ENCODE measurements at places on chromosomes 3 and 15.

DNA sequence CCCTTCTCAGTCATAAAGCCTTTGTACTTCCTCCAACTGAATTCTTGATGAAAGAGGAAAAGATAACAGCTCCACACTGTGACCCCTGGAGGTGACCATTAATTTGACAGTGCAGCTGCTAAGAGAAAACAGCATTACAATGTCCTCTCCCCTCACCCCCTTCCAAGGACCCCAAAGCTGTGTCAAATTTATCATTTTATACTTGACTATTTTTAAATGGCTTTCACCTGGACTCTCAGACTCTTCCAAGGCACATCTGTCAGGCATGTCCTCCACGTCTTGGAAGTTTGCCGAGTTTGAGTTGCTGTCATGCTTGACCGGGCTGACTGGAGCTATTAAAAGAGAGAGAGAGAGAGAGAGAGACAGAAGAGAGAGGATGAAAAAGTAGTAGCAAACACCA, 236.5 kb downstream of the WDR72 start:
- no peak for DNase-seq

GRCh38 chr3:52420388-52420787, 24.5 kb downstream of the SEMA3G start:
- DNase-seq, result no peak

DNA sequence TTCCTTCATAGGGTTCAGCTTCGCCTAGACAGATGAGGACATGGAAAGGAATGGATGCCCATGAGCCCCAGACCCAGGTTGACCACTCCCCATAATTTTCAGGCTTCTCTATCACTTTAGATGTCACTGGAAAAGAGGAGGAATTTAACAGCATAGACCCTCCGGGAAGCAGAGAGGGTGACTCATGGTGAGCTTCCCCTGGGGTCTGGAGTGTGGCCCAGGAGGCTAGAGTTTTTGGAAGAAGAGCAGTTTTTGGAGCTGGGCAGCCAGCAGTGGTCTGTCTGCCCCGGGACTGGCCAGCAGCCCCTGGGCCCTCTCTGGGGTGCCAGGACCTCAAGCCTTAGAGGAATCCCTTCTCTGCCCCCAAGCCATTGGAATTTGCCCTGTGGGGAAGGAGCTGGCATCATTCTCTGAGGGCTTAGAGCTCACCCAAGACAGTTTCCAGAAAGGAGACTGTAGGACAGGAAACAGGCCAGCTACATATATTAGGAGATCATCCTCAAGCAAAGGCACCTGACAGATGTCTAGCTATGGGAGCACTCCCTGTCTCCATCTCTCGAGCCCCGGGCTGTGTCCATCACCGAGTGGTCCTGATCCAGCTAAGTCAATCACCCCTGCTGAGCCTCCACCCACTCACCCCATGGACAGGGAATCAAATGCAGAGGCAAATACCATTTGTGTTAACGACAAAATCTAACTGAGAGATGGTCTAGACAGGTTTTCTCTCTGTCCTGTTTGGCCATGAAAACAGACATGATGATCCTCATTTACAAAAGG, 67.3 kb downstream of the MEGF11 start:
- DNase-seq, result no peak

DNA sequence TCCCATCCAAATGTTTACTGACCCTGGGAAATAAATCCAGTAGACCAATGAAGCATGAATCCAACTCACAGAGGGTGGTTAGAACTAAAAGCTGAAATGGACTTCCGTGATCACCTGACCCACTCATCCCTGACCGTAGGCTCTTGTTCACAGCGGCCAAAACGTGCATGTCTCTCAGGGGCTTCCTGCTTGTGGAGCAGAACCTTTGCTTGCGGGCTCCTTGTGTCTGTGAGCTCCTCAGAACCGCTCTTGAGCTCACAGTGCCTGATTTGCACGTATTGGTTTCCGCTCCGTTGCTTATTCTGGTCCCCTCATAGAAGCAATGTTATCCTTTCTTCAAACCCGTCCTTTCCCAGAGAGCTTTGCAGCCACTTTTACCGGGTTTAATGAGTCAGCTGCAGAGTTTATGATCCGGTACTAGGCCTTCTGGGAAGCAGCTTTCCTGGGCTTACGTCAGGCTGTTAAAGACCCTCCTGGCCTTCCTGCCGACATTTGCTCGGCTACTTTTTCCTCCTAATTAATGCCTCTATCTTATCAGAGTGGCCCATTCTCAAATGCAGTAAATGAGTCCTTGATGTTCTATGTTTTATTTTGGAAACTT, 35.4 kb downstream of the LIPC start:
- DNase-seq, result no peak

GRCh38 chr15:41656188-41656587, 4.0 kb upstream of the MGA start:
- DNase-seq, result no peak

Measured in stimulated activated CD8-positive, alpha-beta memory T cell treated with anti-CD3 and anti-CD28 coated beads, Interleukin-7, amount 100 ng/mL, for 1 hour (primary cell).